ENCODE measurements at places on chromosomes 3 and 15.

DNA sequence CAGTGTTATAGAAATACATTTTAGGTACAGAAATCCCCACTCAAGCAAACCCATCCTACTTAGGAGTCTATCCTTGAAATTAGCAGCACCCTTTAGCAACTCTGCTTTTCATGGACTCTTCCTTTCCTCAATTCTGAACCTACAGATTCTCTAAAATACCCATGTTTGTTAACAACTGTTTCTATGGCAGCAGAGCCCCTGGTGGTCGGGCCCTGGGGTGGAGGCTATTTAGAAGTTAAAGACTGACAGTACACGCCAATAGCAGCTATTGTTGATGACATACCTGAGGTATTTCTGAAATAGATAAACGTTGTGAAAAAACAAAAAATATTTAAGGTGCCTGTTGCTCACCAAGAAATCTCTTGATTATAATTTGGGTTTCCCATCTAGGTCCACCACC is 23.4 kb upstream of the NRG4 start:
- DNase-seq, result no peak

GRCh38 chr3:107402214-107402613 is 25.0 kb downstream of the CCDC54 start:
- DNase-seq, result no peak

DNA sequence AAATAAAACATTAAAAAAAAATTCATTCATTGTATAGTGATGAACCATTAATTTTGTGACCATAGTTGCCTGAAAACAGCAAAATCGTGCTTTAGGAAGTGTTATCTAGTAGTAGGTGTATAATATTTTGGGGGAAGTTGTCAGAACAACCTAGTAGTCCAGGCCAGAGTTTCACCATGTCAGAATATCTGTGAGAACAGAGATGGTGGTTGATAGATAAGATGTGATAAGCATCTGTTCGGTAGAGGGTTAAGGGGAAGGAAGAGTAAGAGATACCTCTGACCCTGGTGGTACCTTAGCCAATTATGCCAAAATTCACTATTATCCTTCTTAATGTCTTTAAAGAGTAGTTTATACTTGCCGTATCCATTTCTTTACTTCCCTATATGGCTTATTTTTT is 113.8 kb downstream of the MITF start:
- no peak for DNase-seq

- DNase-seq, result peak; percentile 81
Measured at GRCh38 chr3:113912552-113913236, 35.1 kb upstream of the ZDHHC23 start.

DNA sequence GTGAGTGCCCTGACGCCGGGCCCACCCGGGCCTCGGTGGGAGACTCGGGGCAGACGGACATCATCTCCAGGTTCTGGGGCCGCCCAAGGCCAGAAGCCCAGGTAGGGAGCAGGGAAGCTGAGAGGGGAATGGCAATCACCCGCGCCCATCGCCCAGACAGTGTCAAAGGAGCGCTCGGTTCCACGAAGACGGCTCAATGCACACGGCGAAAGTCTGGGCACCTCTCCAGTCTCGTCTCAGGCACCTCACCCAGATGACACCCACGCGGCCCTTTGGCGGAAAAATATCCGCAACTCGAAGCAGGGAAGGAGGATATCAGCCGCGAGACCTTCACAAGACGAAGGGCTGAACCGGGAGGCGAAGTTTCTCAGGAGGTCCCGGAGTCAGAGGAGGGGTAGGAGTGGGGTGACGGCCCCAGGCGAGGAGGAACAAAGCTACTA is 916 bp downstream of the IL17RD start:
- DNase-seq, result no peak

DNA sequence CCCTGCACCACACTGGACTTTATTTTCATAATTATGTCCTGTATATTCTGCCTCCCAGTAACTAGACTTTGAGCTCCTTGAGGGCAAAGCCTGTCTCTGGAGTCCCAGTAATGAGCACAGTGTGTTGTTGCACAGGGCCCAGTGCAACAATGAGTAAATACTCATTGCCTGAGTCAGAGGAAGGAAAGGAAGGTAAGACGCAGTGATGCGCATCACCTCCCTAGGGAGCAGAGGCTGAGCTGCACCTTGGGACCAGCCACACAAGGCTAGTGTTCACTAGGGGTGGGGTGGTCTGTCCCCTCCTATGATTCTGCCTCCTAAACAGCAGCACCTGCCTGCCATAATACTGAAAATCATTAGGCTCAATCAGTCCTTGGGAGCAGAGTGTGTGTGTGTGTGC is 86.6 kb upstream of the ADAMTSL3 start:
- DNase-seq, result no peak

- no peak for DNase-seq
Measured at GRCh38 chr3:62839748-62840147, 35.5 kb downstream of the CADPS start.

- peak; percentile 74 for DNase-seq
Measured at GRCh38 chr3:9727041-9727595, 4.4 kb upstream of the BRPF1 start.

- no peak for DNase-seq
Measured at GRCh38 chr3:173396191-173397041, 1.1 kb upstream of the NLGN1 start.

DNA sequence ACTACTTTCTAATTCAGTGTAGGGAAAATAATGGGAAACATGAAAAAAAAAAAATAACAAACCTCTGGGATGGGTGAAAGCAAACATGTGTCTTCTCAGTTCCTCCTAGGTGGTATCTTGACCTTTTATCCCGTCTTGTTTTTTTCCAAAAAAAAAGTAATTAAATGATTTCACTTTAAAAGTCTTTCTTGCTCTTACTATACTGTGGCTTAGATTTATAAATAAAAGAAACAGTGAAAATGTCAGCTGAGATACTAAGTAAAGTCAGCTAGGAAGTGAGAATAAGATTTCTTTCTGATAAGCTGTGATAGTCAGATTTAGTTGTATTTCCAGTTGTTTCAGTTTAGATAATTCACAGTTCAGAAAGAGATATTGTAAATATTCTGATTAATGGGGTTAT is 37.4 kb downstream of the BBX start:
- no peak for DNase-seq

- DNase-seq, result peak; percentile 46
Measured at GRCh38 chr3:39126532-39127071, 19.1 kb downstream of the TTC21A start.

DNA sequence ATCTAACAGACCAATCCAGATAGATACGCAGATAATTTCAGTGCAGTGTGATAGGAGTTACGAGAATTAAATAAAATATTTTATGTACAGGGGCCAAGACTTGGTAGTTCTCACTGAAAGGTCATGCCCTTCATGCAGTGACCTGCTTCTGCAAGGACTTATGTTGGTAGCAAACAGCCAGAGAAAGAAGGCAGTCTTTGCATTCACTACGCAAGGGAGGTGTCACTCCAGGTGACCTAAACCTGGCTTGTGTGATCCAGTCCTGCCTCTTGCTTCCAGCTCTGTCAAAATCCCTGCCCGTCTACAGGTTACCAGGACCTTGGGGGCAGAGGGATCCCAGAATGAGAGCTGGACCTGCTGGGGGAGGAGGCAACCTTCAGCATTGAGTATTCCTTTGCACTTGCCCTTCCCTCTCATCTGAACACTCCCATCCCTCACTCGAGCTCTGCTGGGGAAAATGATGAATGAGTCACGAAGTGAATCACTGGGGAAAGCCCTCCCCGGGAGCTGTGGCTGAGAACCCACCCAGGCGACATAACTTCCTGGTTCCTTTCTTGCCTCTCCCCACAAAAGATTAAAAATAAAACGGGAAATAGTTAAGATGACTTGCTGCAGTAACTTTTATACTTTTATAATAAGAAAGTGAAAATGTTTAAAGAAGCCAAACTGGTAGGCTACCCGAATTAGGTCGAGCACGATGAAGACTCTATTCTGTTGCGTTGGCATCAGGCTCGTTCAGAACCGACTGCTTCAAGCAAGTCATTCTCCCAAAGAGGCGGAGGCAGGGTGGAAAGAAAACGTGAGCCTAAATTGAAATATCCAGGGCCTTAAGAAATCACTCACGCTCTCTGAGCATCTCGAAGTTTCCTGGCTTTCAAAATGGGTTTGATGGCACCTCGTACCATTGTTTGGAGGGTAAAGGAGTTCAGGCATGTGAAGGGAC is 216.1 kb downstream of the SLCO3A1 start:
- DNase-seq, result no peak

DNA sequence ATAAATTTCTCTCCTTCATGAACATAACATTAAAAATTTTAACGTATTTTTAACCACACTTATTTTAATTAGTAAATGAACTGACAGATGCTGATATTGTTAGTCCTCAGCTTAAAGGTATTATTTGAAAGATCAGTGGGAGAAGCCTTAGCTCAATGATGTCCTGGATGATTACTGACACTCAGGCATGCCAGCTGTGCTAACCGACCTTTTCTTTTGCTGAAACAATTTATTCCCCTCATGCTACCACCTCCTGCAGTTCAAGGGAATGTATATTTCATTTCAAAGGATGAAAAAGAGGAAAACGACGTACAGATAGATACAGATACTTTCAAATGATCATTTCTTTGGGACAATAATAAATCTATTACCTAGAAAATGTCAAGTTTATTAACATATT is 620.8 kb downstream of the FGF12 start:
- no peak for DNase-seq

- DNase-seq, result no peak
Measured at GRCh38 chr3:77939726-77940125, 899.8 kb downstream of the ROBO2 start.

DNA sequence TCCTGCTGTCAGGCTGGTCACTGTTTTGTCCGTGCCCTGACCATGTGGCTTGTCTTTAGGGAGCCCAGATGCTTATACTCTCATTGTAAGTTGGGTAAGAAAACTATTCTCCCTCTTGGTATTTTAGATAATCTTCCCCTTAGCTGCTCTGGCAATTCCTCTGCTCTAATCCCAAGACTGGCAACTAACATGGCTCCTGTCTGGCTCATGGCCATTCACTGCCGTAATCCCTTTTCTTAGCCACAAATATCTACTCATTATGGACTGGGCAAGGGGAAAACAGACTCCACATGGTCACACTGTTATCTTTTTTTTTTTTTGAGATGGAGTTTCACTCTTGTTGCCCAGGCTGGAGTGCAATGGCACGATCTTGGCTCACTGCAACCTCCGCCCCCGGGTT is 38.8 kb downstream of the TYRO3 start:
- DNase-seq, result no peak

GRCh38 chr15:40092256-40092978 is 16.3 kb downstream of the BMF start:
- no peak for DNase-seq

- DNase-seq, result no peak
Measured at GRCh38 chr15:45105586-45105985, 8.4 kb downstream of the DUOX2 start.

DNA sequence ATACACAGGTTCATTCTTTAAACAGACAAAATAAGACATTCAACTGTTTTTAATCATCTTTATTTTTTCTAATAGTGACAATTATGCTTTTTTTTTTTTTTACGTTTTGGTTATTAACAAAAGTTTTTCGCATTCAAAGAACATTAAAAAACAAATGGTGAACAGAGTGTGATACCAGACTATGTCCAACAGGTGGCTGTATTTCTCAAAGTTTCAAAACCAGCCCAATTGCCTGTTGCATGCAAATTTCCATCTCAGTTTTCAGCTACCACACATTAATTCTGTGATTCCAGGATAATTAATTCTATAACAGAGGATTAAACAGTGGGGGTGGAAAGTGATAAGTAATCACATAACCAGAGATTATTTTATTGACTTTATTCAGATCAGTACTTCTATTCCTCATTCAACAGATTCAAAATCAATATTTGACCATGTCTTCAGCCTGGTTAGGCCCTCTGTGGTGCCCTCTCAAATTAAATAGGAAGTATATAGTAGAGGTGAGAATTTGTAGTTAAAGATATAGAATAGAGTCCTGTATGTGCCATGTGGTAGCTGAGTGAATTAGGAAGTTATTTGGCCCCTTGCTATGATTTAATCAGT is 122.2 kb upstream of the DCBLD2 start:
- DNase-seq, result no peak

DNA sequence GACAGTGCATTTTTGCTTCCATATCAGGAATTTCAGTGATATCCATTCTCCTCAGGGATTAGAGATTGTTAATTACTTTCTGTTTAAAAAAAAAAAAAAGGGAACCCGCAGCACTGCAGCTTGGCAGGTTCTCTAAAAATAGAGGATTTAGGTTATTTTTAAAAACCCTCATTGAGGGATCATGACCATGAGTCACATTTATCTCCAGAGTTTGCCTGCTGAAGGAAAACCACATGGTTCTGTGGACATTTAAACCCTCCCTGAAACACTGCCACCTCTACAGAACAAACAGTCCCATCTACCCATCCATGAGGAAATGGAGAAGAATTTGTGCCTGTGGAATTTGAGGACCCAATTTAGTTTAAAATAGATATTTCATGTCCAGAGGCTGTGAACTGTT is 66.2 kb upstream of the UBE2E1 start:
- DNase-seq, result no peak

GRCh38 chr15:39934397-39935071 is 619 bp downstream of the EIF2AK4 start:
- no peak for DNase-seq

DNA sequence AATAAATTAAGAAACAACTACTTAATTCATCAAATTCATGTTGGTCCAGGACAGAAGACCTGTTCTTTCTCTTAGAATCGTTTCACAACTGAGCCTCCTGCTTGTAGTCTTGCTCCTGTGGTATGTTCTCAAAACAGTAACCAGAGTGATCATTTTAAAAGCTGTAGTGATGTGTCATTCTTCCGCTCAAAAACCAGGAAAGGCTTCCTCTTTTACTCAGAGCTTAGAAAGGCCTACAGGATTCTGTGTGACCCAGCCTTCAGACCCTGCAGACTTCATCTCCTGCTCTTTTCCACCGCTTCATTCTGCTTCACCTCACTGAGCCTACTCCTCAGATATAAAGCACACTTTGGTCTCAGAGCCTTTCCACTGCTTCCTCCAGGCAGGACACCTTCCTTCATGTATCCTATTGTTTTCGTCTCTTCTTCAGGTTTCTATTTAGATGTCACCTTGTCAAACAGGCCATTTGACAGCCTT is 22.7 kb downstream of the ST6GAL1 start:
- DNase-seq, result no peak

DNA sequence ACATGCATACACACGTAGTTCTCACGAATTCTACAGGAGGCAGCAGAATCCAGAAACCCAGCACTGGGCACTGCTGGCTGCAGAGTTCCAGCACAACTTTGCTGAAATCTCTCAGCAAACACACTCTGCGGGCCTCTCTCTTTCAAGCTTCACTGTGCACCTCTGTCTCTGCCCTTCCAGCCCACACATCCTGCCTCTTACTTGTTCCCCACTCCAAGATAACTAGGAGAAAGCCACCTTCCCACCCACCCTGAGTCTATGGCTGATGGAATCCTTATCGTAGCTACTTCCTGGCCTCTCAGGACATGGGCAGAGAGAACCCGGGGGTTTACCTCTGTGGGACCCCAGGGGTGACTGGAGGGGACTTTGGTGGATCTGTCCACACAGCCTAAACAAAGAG is 11.9 kb downstream of the ANP32A start:
- DNase-seq, result no peak

GRCh38 chr15:62878070-62878469 is 164.5 kb upstream of the TPM1 start:
- DNase-seq, result no peak

Data from CD4-positive, CD25-positive, alpha-beta regulatory T cell (primary cell).